ENCODE measurements at places on chromosomes 1 and 21.

GRCh38 chr1:222644636-222644980, 26.7 kb downstream of the MIA3 start:
- DNase-seq, result no peak

- no peak for DNase-seq
Observed at GRCh38 chr1:17292299-17293160, 15.5 kb upstream of the PADI4 start.

DNA sequence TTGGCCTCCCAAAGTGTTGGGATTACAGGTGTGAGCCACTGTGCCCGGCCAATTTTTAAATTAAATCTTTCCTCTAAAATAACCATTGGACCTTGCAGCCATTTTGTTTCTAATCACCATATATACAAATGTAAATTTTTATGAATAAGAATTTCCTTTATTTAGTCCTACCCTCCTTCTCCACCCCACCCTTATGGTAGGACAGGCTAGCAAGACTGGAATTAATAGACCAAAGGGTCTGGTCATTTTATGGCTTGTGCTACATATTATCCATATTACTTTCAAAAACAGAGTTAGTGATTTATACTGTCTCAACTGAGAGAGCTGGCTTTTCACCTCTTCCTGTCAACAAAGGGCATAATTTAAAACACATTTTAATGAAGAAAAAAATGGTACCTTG, 26.5 kb downstream of the L1TD1 start:
- no peak for DNase-seq

GRCh38 chr1:153490272-153491051, 30.0 kb upstream of the S100A7 start:
- no peak for DNase-seq
